ENCODE measurements at places on chromosomes 7 and 10. TPM values are rescaled to one million over a fixed set of nuclear protein-coding genes. Genes with fewer than 3 reads are reported as not detected.

DNA sequence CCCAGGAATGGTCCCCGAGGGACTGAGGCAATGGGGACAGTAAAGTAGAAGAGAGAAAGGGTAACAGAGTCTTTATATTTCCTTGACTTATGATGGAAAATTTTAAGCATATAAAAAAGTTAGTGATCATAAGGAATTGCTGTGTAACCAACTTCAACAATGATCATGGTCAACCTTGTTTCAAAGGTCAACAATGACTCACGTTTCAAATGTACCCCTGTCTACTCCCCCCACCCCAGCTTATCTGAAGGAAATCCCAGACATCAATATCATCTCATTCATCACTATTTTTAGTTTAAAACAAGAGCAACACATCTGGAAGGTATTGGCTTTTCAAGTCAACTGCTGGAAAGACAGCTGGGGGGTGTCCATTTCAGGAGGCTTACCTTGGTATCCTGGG is 92.9 kb downstream of the SMURF1 start:
- DNase-seq, result no peak

GRCh38 chr10:47109906-47110305 is 190.1 kb upstream of the GDF10 start:
- no peak for DNase-seq

DNA sequence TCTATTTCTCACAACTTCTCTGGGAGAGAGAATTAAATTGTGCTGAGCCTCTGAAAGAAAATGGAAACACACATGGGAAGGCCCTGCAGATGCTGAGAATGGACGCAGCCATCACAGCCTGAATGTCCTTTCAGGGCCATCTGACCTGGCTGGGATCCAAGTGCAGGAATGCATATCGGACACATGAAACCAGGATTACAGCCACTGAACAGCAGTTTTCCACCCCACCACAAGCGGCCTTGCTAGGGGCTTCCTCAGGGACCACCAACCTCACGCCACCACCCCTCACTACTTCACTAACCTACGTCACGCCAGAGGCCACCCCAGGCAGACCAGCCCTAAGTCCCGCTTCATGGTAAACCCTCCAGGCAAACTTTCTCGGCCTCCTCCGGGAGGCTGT is 103.3 kb downstream of the DIP2C start:
- DNase-seq, result no peak

DNA sequence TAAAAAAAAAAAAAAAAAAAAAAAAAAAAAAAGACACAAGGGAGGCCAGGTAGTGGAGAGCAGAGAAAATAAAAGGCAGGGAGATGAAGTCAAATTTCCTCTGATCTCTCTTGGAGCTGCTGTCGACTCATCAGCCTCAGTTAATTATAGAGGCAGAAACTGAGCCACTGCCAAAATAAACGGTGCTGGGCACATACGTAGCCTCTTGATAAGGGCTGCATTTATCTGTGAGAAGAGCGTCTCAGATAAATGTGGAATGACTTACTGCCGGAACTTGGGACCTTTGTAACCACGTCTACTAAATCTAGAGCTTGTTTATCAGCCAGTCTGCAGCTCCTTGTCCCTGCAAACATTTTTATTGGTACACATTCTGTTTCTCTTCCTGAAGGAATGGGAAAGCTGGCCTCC is 162.3 kb downstream of the BAMBI start:
- DNase-seq, result no peak

SYT15B gene
- total RNA-seq, result 0.24 TPM

PVRIG gene
- total RNA-seq, result not detected

EPDR1 gene
- total RNA-seq, result not detected
